ENCODE measurements at places on chromosomes 7 and 10. TPM values are rescaled to one million over a fixed set of nuclear protein-coding genes. Genes with fewer than 3 reads are reported as not detected.

DNA sequence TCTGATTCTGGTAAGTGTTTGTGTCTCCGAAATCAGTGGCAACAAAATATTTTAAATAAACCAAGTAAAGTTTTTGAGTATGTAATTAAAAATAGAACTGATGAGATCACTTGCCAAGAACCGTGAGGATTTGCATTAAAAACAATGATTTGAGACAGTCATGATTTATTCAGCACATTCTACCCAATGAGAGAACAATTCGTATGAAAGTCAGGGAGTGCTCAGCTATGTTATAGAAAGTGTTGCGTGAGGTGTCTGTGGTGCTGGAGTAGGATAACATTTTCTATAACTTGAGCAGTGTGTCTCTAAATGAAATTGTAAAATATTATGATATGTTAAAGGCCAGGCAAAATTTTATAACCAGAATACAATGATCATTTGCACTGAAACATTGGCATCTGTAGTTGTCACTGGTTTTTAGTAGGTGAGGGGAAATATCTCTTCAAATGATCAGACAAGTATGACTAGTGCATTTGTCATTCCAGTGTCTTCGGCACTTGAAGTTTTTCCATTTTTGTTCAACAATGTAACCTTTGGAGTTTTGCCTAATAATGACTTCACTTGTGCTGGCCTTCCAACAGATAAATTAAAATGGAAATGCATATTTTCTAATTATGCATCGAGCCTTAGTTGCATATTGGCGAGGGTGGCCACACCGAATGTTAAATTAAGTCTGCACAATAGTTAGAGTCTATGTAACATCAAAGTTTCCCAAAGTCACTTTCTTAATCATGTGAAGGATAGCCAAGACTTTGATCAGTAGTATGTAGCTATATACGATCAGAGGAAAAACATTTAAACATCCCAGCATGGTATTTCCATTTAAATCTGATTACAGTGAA is 335.9 kb downstream of the GFRA1 start:
- H3K4me3 ChIP-seq: no peak overlapping the region
- peaks cover 4% of the 10 kb centered on the region for H3K27me3 ChIP-seq
- no peaks in the 10 kb centered on the region for H3K36me3 ChIP-seq

- H3K4me1 ChIP-seq: no peaks in the 10 kb centered on the region
- H3K27me3 ChIP-seq: peaks cover 10% of the 10 kb centered on the region
- DNase-seq: no peak
- H3K36me3 ChIP-seq: no peaks in the 10 kb centered on the region
Observed at GRCh38 chr10:27625452-27626211, 120.0 kb downstream of the MKX start.

DNA sequence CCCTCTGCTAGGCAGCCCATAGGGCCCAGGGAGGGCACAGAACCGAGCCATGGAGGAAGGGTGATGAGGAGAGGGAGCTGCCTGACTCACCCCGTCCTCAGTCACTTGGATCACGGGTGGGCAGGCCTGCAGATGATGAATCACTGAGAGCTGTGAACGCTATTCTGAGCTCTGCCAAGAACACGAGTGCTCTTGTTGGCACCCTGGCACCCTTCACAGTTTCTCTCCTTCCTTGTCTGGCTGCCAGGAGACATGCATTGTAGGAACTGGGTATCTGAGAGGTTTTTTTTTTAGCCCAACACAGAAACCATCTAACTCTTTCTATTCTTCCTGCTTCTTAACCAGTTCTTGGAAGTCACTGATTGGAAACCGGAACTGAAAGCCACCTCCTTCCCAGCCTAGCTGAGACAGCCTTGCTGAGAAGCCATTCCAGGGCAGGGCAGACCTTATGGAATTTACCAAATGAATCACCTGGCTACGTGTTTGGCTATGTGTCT is 82.1 kb downstream of the SLC37A3 start:
- H3K36me3 ChIP-seq: peaks cover 18% of the 10 kb centered on the region
- no peak for DNase-seq
- no peak overlapping the region for H3K4me3 ChIP-seq
- H3K27me3 ChIP-seq: no peaks in the 10 kb centered on the region
- H3K4me1 ChIP-seq: peaks cover 8% of the 10 kb centered on the region

Gene ADRB1
- not detected for total RNA-seq

Gene ELN
- not detected for total RNA-seq
